CD4-positive, alpha-beta memory T cell (primary cell): ENCODE measurements at places on chromosomes 12 and 14. TPM values are rescaled to one million over a fixed set of nuclear protein-coding genes. Genes with fewer than 3 reads are reported as not detected.

- DNase-seq: no peak
These were observed 29.0 kb upstream of the MAX start for GRCh38 chr14:65131301-65131701.

GRCh38 chr12:114480337-114481199 lies 74.6 kb upstream of the TBX5 start:
- DNase-seq: no peak

Gene RASSF9
- polyA plus RNA-seq: not detected

- no peak for DNase-seq
These were observed 6.6 kb upstream of the LRP6 start for GRCh38 chr12:12273291-12273957.

GRCh38 chr12:89514751-89515150 lies 9.8 kb downstream of the GALNT4 start:
- no peak for DNase-seq

Gene INHBE
- polyA plus RNA-seq: not detected

Gene SRRM4
- polyA plus RNA-seq: not detected

- no peak for DNase-seq
These were observed 166.1 kb upstream of the E2F7 start for GRCh38 chr12:77231501-77231918.

DNA sequence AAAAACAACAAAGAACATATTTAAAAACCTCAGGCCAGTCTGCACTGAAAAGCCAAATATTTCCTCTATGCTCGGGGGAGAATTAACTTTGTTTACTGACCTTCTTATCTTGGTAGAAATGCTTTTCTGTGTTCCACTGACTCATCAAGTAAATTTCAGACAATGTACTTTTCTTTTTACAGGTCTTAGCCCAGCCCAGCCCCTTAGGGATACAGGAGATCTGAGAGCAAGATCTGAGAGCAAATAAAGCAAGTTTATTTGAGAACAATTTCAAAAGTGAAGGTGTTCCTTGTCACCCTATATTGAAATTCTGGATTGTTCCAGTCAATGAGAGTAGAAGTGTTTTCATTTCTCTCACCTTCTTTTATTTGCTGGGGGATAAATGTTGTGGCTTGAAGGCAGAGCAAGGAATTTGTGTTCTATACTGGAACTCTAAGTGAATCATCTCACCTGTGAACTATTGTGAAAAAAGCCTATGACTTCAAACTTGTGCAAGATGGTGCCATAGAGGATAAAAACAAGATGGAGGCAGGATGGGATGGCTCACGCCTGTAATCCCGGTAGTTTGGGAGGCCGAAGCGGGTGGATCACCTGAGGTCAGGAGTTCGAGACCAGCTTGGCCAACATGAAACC lies 7.9 kb upstream of the GPRC5A start:
- no peak for DNase-seq

DNA sequence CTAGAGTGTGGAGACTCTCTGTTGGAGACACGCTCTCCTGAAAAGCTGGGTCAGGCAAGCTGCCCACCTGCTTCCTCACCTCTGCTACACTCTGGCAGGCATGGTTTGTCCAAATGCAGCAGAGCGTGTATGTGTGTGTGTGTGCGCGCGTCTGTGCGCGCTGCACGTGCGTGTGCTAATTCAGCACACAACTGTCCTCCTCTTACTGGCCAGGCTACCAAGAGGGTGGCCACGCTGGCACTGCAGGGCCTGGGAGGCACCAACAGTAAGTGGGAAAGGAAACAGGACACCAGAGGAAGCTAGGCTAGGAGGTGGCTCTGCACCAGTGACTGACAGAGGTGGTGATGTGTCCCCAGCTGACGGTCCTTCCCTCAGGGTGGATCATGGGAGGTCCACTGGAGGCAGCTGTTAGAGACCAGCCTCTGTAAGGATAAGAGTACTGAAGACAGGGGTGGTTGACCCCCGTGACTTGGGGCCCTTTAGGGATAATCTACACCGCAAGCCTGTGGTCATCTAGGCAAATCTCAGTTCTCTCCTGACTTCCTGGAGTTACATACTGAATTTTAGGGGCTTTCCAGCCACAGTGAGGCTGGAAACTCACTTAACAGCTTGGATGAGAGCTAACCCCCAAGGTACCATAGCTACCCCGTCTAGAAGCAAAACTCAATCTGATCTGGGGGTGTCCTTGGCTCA lies 15.6 kb upstream of the TFCP2 start:
- DNase-seq: no peak

DNA sequence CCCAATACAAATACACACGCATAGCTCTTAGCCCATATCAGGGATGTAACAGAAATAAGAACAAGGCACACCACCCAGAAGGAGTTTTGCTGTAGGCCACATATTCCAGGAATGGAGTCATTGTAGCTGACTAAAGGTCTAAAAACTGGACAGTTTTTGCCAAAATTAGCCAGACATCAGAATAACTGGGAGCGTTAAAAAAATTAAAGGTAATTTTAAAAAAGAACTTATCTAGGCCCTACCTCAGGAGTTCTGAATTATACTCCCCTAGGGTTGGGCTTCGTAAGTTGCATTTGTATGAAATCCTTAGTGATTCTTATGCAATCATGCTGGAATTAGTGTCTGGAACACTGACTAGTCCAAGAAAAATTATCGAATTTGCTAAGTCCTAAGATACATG lies 987.7 kb downstream of the GALC start:
- DNase-seq: no peak

- no peak for DNase-seq
These were observed 91.5 kb downstream of the CPNE8 start for GRCh38 chr12:38813923-38814322.

- DNase-seq: no peak
These were observed 100.2 kb downstream of the EPS8 start for GRCh38 chr12:15688838-15689625.

DNA sequence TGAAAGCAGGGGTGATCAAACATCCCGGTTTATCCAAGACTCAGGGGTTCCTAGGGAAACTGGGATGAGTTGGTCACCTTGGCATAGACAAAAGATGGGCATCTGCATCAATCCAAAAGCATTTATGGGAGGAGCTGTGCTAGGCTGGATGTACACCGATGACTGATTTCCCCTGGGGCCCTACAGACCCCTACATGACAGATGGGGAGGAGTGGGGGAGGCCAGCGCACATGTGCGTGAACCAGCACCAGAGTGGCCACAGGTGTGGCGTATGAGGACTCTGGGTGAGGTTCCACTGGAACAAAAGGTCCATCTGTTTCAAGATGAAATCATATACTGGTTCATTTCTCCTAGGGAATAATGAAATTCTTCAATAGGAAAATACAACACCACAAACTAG lies 210.4 kb downstream of the ITPR2 start:
- DNase-seq: no peak

DNA sequence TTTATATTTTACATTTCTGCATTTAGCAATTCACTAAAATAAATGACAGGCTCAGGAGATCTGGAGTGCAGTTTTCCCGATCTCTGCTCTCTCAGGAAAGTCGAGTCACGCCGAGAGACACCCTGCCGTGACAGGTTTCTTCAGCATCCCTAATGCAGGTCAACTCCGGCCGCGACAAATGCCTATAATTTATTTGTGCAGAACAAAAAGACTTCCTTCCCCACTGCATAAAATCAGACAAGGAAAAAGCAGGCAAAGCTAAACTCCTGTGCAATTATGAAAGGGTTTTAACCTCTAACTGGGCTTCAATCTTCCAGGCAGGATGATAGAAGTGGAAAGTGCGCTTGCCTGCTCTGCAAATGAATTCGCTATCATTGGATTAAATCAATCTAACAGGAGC lies 28.1 kb downstream of the SPRING1 start:
- DNase-seq: no peak

DNA sequence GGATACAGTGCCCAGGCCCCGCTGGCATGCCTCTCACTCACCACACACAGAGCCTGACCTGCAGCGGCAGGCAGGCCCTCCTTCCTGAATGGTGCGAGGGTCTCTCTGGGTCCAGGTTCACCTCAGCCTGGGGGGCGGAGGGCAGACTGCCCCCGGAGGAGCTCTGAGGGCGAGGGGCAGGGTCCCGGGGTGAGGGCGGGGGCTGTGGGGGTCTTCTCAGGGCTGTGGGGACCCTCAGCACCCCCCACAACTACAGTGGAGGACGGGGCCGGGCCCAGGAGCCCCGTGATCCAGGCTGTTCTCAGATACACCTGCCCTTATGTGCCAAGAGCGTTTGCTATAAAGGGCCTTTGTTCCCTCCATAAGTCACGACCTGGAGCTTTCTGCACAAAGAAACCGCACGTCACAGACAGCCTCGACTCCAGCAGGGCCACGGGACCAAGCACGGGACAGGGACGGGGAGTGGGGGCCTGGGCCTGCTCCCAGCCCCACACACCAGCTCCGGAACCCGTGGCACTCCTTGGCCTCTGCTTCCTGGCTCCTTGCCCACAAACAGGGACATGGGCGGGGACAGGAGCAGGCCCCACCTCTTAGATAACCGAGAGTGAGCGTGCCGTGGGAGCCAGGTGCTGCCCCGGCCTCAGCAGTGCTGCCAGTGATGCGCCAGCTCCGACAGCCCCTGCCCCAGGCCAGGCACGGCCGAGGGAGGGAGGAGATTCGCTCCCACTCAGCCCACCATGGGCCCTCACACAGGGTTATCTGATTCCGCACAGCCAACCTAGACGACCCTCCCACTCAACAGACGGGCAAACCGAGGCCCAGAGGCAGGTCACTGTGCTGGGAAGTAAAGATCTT lies 101.9 kb downstream of the RFLNA start:
- DNase-seq: no peak

DNA sequence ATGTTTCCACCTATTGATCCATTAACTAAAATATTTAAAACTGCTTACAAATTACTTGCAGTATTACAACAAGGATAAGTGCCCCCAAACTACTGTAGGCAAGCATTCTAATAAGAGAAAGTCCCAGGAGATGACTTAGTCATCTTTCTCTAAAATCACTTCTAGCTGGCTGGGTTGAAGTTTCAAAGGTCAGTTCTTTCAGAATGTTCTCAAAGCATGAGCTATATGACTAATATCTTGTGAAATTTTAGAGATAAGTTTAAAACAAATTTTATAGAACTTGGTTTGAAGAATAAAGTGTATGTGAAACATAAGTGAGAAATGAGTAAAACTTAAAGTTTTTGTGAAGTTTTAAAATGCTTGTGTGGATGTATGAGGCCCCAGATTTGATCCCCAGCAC lies 24.3 kb upstream of the OR6J1 start:
- no peak for DNase-seq

DNA sequence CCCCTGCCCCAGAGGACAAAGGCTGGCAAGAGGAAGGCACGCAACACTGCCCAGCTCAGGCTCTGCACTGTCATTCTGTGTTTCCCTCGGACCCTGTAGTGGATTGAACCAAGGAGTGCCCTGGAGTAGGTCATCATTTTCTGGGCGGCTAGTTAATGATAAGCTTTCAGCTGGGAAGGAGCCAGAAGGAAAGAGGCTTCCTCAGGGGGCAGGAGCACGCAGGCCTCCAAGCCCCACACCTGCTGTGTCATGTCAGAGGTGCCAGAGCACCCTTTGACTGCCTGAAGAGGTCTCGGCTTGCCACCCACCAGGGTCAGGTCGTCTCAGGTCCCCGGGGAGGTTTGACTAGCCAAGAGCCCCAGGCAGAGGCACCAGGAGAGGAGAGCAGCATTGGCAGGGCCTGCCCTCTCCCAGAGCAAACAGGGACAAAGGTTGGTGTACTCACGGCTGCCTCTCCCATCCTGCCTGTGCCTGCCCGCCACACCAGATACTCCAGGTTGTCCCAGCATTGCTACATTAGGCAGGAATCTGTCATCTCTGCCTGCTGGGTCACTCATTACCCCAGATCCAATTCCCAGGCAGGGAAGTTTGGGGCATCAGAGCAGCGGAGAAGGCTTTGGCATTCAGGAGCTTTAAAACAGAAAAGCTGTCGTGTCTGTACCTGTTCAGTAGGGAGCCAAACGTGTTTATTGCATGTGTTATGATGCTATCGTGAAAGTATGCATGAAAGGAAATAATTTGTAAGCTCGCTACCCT lies 33.5 kb upstream of the ATP2A2 start:
- DNase-seq: no peak

Gene TAS2R20
- polyA plus RNA-seq: 0.14 TPM

Gene ENDOU
- polyA plus RNA-seq: not detected

DNA sequence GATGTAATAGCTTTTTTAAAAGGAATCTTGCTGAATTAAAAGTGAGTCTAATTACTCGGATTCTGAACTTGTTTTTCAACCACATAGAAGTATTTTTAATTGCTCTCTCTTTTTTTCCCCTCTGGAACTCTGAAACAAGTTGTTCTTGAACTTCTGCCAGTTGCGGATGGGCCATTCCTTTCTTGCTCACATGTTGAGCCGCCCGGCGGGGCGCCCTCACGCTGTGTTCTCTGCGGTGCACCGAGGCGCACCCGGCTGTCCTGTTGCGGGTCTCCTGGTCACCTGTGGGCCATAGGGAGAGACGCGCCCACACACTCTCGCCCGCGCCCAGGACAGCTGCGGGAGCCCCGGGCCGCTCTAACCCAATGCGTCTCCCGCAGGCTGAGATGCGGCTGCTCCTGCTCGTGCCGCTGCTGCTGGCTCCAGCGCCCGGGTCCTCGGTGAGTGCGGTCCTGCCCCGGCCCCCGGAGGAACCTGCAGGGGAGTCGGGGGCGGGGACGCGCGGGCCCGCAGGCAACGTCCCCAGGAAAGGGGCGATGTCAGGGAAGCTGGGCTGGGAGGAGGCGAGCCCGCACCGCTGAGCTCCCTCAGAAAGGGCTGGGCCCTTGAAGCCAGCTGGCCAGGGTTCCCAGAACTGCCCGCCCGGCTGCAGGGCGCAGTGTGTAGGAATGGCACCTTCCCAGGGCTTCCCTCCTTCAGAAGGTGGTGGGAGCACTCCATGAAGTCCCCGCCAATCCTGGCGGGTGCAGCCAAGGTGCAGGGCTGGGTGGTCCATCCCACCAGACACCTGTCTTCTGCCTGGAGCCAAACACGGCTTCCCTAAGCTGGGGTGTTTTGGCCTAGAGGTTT lies 2.3 kb downstream of the PAPLN start:
- DNase-seq: no peak

Gene SLC16A7
- 22.5 TPM for polyA plus RNA-seq

DNA sequence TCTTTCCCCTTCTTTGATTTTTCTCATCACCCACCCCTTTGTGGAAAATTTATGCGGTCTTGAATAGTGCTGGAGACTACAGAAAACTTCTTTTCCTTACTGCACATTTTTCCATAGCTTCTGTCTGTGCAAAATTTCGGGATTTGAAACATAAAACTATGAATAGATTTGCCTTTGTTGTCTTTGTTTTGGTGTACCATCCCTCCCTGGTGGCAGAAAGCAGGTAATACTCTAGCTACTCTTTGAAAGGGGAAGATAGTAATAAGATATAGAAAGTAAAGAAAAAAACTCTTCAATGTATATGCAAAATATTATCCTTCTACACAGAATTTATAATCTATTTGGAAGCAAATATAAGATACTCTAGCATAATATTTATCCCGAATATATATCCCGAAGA lies 79.1 kb upstream of the LMO3 start:
- no peak for DNase-seq

Gene KRT83
- not detected for polyA plus RNA-seq

Gene ACVRL1
- not detected for polyA plus RNA-seq

Gene KRT1
- polyA plus RNA-seq: 25.5 TPM

Gene ESPL1
- polyA plus RNA-seq: 0.16 TPM

Gene CHST11
- 63.8 TPM for polyA plus RNA-seq
